ENCODE measurements at places on chromosomes 11 and 22.

DNA sequence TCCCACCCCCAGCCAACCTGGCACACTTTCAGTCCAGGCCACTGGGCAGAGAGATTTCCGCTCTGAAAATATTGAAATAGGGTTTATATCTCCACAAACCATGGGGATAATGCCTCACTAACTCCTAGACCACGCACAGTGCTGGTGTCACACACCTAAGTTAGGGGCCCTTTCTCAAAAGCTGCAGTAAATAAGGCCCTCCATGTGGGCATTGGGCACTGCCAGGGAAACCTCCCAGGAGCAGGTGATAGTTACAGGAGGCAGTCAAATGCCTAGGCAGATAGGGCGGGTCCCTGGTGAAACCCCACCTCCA, 3.1 kb upstream of the IL10RA start:
- DNase-seq, result peak; percentile 62

DNA sequence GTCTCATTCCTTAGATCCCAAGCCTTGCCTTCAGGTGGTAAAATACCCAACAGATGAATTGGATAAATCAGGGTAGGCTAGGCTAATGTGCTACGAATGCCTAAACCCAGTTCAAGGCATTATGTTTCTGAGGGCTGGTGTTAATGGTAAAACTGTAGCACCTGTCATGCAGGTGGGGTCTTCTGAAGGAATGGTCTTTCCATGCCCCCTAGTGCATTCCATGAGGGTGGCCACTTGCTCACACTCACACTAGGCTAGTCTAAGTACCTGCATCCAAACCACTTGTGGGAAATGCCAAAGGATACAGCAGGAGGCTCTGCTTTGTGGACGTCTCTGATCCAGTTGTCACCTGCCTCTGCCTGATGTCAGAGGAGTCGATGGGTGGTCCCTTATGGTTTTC, 24.2 kb upstream of the UCP3 start:
- DNase-seq, result no peak

- DNase-seq, result no peak
These were observed 15.8 kb upstream of the SIK2 start for GRCh38 chr11:111586388-111586831.

DNA sequence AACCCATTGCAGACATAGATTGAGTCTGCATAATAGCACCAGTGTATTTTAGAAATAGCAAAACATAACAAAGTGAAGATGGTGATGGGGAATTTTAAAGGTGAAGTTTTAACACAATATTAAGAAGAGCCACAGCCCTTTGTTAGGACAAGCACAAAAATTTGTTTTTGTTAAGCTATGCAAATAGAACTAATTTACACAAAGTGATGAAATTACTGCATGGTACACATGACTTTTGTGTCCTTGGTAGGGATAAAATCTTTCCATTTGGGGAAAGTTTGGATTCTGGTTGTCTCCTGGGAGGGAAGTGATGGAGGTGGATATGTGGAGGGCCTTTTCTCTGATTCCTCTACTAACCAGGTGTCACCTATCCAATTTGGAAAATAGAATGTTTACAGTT, 50.4 kb upstream of the MTNR1B start:
- no peak for DNase-seq

GRCh38 chr22:46893281-46894020, 131.0 kb downstream of the TBC1D22A start:
- no peak for DNase-seq

All from coronary artery (tissue), 2 donors.